Thoracic aorta (tissue), 2 donors: ENCODE measurements at places on chromosomes 11 and 22.

DNA sequence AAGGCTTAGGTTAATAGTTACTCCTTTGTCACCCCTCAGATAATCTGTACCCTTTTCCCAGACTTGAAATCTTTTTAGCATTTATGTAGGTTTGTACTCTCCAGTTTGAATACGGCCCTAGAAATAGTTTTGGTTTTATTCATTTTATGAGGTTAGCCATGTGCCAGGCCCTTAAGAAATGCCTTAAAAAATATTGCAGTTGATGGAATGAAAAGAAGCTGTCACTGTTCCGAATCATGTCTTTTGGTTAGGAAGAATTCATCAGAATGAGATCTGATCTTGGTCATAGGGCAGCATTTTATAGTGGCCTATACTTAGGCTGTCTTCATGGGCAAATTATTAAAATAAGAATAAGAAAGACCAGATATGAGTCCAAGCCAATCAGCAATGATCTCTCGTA, 14.8 kb upstream of the PRSS23 start:
- no peak for DNase-seq

GRCh38 chr22:29690476-29690875, 29.3 kb upstream of the CABP7 start:
- no peak for DNase-seq

- no peak for DNase-seq
Measured at GRCh38 chr11:116712428-116712827, 60.4 kb downstream of the BUD13 start.

DNA sequence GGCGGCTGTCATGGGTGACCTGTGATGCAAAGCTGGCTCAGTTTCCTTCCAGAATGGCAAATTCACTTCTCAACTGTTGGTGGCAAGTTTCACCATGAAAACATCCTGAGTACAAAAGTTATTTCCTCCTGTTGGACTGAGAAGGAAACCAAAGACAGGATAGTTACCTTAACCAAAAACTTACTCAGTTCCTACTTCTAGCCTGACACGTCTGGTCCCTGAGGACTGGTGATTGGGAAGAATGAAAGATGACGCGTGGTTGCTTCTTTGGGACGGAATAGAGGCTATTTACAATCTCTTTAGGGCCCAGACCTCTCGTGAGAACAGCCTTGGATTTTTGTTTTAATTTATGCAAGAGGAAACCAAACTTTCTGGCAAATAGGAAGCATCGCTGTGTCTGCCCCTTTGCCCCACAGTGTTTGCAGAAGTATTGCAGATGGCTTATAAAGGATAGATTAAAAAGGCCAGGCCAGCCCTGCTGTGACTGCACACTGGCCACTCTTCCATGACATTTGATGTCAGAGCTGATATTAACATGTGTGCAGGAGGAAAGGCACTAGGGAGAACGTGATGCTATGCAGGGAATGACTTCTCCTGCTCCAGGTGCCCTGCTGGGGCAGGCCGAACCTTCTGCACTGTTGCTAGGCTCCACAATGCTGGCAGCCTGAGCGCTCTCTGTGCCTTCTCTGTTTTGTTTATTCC, 7.6 kb downstream of the VPS26B start:
- no peak for DNase-seq

DNA sequence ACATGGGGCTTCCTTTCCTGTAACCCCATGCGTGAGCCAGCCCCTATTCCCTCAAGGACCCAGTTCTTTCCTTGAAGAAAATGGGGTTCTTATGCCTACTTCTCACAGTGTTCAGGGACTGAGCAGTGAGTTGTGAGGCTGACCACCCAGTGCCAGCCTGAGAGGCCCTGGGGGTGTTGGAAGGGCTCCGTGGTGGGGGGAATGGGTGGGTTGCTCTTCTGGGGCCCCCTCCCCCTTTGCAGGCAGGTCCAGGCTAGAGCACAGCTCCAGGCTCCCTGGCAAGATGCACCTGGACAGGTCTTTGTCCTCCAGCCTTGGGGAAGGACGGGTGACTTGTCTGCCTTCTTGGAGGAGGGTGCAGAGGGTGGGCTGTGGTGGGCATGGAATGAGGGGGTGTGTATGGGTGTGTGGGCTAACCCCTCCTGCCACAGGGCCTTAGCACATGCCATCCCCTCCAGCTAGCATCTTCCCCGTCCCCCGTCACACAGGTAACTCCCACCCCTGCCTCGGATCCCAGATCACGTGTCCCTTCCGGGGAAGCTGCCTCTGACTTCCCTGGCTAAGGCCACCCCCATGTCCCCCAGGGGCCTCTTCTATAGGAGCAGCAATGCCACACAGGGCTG, 64.6 kb downstream of the MYEOV start:
- DNase-seq, result no peak

DNA sequence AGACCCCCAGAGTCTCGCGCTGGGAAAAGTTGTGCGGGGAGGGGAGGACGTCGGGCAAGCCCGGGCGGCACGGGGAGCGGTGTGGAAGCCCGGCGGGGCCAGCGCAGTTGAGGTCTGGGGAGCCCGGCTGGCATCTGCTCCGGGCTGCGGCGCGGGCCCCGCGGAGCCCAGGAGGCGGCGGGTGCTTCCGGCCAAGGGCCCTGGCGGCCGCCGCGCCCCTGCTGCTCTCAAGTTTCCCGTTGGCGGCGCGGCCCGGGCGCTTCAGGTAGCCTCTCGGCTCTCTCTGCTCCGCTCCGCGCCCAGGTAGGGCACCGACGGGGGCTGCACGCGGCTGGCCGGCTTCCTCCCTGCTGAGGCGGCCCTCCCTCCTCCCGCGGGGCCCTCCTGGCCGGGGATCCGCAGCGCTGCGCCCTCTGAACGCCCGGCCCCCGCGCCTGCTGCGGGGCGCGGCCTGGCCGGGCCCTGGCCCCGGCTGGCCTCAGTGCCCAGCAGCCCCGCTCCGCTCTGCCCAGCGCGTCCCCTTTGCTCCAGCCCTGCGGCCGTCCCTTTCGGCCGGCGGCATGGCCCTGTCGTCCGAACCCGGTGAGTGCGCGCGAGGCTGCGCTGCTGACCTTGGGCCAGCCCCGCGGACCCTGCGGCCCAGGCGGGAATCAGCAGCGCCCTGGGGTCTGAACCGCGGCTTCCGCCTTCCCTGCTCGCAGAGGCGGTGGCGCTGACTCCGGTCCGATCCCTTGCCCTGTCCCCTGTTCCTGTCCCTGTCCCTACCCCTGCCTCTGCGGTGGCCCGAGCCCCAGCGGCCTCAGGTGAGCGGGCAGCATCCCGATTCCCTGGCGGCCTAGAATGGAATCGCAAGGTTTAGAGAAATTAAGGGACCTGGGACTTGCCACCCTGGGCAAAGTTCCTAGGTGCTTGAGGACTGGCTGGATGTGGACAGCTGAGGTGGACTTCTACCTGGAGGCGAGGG, 4.3 kb upstream of the AMPD3 start:
- DNase-seq, result no peak

- no peak for DNase-seq
Measured at GRCh38 chr11:112516261-112516660, 255.6 kb upstream of the PLET1 start.

DNA sequence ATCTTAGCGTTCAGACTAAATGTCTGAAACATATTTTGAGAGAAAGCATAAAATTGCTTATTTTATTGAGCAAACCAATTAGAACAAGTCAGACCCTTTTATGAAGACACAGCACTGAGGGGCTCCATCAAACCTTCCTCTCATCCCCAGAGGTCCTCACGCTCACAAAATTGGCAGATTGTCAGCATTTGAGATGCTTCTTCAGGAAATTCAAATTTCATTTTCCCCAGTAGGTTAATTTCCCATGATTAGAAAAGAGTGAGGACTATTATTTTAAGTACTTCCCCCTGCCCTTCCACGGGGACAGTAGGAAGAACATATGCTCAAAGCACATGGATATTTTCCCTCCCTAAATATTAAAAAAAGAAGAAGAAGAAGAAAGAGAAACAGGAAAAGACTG, 851.8 kb downstream of the BRD1 start:
- DNase-seq, result no peak

DNA sequence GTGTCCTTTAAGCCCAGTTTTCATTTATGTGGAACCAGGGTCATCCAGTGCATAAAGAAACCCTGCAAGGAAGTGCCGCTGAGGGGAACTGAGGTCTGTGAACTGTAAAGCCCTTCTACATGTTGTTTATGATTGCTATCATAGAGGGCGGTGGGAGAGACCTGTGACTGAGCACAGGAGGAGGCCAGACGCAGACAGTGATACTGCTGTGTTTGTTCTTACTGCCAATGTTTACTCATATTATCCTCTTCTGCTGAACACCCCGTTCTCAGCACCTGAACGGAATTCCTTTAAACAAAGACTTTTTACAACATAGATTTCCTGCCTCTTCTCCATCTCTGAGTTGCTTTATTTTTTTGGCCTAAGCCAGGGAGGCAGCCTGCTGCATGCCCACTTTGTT, 967 bp upstream of the GALNT18 start:
- no peak for DNase-seq

- no peak for DNase-seq
Measured at GRCh38 chr11:134376150-134376921, 35.7 kb downstream of the B3GAT1 start.

DNA sequence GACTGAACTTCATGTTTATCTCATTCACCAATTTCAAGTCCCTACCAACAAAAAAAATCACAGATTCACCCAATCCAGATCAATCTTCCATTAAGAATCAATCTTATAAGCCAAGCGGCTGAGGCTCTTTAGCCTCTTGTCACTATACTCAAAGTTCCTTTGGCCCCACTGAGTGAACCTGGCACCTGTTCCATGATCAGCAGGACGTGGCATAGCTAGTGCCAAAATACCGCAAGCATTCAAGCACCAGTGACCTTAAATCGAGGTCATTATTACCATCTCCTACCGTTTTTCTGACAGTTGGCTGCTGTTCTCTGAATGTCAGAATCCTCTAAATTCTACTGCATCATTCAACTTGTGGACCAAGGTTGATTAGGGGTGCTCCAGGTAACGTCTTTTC, 141.2 kb downstream of the CADM1 start:
- no peak for DNase-seq

GRCh38 chr11:120169981-120170698, 32.2 kb upstream of the TRIM29 start:
- DNase-seq, result no peak

DNA sequence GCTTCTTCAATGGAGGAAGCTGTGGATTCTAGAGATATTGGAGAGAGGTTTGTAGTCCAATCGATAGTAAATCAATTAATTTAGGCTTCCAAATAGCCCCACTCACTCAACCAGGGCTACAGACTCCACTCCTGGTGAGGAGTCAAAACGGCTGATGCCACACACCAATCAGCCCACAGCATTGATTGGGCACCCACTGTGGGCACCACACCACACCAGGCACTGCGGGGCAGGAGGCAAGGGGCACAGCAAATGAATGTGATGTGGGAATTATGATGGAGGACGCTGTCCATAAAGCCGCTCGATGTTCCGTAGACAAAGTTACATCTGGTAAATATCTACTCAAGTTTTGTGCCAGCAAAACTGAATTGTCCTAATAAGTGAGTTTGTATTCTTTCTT, 547.3 kb upstream of the CADM1 start:
- DNase-seq, result no peak

GRCh38 chr11:69369945-69370344, 76.0 kb downstream of the MYEOV start:
- no peak for DNase-seq

DNA sequence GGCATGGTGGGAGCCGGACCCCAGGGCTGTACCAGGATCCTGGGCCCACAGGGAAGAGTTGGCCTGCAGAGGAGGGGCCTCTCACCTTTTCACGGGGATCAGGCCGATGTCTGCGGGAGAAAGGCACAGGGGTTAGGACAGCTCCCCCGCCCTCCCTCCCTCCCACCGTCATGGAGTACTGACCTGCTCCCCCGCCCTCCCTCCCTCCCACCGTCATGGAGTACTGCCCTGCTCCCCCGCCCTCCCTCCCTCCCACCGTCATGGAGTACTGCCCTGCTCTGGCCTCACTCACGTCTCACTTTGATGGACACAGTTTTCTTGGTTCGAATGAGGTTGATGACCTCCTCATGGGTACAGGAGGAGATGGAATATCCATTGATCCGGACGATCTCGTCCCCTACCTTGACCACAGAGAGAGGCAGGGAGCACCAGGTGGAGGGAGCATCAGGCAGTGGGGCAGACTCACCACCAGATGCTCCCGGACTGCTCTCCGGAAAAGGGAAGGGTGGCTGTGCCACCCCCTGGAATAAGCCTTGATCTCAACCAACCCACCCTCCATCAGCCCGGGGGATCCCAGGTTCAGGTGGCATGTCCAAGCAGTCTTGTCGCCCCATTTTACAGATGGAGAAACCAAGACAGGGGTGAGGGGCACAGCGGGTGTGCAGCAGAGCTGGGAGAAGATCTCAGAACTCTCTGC, 17.1 kb downstream of the USH1C start:
- no peak for DNase-seq

GRCh38 chr22:47198801-47199251, 436.4 kb downstream of the TBC1D22A start:
- no peak for DNase-seq

DNA sequence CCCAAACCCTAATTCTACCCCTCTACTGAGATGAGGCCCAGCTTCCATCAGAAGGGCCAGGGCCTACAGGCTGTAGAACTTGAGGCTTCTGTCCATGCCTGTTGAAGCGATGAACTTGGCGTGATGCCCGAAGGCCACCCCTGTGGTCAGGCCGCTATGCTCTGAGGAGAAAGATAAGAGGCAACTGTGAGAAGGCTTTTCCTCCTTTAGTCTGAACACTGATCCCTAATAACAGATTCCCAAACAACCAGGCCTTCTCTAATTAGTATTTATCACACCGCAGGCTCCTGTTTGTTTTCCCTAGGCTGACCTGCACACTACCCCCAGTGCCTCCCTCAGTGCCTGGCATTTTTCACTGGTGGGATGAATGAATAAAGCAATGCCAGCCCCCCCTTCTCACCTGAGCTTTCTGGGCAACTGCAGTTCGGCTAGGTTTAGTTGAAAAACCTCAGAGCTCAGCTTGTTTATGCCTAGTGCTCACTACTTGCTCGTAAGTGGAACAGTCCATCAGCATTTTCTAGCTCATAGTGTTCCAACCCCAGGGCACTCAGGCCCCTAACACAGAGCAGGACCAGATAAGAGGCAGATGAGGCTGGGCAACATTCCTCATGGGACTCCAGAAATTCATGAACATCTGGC, 15.2 kb downstream of the PRPF19 start:
- no peak for DNase-seq

- no peak for DNase-seq
Measured at GRCh38 chr11:104791896-104792295, 106.4 kb downstream of the CASP12 start.

GRCh38 chr22:36771356-36772063, 4.4 kb downstream of the IFT27 start:
- no peak for DNase-seq

- no peak for DNase-seq
Measured at GRCh38 chr11:12762696-12763324, 88.6 kb downstream of the TEAD1 start.

DNA sequence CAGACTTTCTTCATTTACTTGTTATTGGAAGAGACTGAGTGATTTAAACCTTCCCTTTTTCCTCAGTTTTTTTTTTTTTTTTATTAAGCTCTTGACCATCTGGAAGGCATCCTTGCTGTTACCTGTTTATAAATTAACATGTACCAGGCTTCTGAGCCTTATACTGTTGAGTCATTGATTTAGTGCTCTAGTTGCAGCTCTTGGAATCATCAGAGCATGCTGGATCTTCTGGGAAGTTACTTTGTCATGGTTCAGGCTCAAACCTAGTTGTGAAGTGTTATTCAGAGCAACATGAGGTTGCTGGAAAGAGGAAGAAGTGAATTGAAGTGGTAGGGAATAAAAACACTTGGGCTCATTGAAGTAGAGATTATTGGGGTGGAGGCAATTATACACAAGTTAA, 6.3 kb downstream of the ZDHHC5 start:
- no peak for DNase-seq
